Ovary (tissue), 10 donors: ENCODE measurements at places on chromosomes 1 and 21.
A peak's percentile ranks its signal among the peaks of the same experiment; 100 is the strongest.

- no peaks in the 10 kb centered on the region for H3K36me3 ChIP-seq
- no peaks in the 10 kb centered on the region for H3K27me3 ChIP-seq
- no peak overlapping the region for H3K27ac ChIP-seq
- peaks cover 4% of the 10 kb centered on the region for H3K4me1 ChIP-seq
- DNase-seq: no peak
- no peak overlapping the region for H3K4me3 ChIP-seq
Measured at GRCh38 chr21:27382404-27382803, 415.5 kb upstream of the ADAMTS5 start.

DNA sequence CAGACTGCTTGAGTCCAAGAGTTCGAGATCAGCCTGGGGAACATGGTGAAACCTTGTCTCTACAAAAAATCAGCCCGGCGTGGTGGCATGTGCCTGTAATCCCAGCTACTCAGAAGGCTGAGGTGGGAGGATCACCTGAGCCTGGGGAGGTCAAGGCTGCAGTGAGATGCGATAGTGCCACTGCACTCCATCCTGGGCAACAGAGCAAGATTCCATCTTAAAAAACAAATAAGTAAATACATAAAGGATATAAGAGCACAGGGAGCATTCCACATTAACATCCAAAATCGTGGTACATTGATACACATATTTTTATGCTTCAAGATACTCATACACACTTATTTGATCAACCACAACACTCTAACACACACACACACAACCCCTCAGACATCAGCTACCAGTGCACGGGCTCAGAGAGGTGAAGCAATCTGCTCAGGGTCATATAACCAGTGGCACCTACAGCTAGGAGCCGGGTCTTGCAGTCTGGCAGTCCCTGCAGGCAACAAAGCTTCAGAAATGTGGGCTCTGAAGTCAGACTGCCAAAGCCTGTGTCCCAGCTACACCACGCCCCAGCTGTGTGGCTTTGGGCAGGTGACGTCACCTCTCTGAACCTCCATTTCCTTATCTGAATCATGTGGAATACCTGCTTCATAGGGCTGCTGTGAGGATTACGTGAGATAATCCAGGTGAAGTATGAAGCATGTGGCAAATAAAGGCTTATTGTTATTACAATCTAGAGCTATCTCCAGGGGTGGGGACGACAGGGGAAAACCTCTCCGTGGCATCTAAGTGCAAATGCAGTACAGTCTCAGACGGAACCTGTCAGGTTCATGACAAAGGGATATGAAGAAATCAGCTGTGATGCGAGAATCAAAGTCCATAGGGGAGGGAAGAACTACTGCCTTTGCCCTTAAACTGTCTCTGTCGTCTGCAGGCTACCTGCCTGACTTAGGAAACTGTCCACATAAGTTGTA lies 4.8 kb upstream of the CRYBG2 start:
- no peaks in the 10 kb centered on the region for H3K27me3 ChIP-seq
- H3K27ac ChIP-seq: no peak overlapping the region
- no peak overlapping the region for H3K4me3 ChIP-seq
- DNase-seq: no peak
- H3K36me3 ChIP-seq: no peaks in the 10 kb centered on the region
- H3K4me1 ChIP-seq: peaks cover 2% of the 10 kb centered on the region

DNA sequence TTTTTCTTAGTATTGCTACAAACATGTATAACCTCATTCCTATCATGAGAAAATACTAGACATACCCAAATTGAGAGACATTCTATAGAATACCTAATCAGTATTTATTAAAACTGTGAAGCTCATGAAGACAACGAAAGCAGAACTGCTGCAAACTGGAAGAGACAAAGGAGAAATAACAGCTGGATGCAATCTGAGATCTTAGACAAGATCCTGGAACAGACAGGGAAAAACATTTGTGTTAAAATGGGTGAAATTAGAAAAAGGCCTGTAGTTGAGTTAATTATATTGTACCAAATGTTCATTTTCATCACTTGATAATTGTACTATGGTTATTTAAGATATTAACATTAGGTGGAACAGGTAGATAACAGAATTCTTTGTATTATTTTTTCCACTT lies 392.0 kb downstream of the PLPP3 start:
- H3K27ac ChIP-seq: no peak overlapping the region
- H3K36me3 ChIP-seq: no peaks in the 10 kb centered on the region

DNA sequence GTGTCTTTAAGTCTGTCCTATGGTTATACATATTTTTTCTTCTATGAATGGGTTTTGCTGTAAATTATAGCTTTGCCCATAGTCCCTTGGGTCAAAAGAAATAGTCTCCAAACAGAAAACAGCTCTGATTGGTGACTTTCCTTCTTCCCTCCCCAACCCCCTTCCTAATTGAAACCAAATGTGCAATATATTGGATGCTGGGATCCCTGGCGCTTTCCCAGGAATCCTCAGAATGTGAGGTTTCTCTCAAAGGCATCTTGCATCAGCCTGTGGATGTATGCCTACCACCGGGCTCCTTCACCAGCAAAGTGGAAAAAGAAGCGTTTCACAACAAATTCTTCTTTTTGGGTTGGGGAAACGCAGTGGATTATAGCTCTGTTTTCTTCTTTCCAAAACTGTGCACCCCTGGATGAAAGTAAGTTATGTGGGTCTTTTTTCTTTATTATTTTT lies at the start of gene DDR2:
TSS of gene DDR2 (plus strand) at position 248 of the 450 bp plus-strand sequence. CDS start 86,600 bp downstream, outside the sequence.
- H3K4me1 ChIP-seq: peaks cover 18% of the 10 kb centered on the region
- H3K27me3 ChIP-seq: no peaks in the 10 kb centered on the region
- H3K27ac ChIP-seq: peak within 1 kb of the TSS; percentile 76
- no peaks in the 10 kb centered on the region for H3K36me3 ChIP-seq
- peak; percentile 78 for DNase-seq
- H3K4me3 ChIP-seq: peak within 1 kb of the TSS; percentile 44

DNA sequence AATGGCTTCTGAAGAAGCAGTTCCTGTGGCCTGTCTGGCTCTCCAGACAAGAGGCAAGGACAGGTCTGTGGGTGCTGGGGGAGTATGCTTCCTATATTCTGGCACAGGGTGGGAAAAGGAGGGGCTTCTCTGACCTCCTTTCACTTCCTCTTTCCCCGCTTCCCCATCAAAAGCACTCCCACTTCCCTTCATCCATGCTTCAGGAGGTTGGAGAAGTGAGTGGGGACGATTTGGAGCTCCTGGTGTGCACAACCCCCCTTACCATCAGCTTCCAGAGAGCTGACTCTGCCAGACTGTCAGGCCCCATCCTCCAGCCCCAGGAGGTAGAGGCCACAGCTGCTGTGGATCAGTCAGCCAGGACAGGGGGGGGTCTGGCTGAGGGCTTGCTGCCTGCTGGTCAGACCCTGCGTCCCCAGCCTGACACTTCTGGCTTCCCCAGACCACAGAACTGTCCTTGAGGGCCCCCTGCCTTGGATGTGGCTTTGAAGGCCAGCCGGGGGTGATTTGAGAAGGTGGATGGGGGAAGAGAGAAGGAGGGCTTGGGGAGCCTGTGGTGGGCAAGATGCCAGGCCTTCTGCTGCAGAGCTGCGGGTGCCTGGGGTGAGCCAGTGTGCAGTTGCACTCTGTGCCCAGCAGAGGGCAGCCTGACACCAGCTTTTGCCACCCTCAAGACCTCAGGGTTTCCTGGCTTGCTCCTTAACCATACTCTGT lies 21.5 kb upstream of the TMEM222 start:
- DNase-seq: peak; percentile 88
- H3K36me3 ChIP-seq: no peaks in the 10 kb centered on the region
- H3K4me1 ChIP-seq: no peaks in the 10 kb centered on the region
- no peaks in the 10 kb centered on the region for H3K27me3 ChIP-seq
- peak overlapping the region; percentile 41 for H3K27ac ChIP-seq

GRCh38 chr1:244224487-244225430 lies 173.7 kb downstream of the ZBTB18 start:
- DNase-seq: no peak
- no peaks in the 10 kb centered on the region for H3K36me3 ChIP-seq
- H3K27me3 ChIP-seq: no peaks in the 10 kb centered on the region
- no peak overlapping the region for H3K27ac ChIP-seq
- no peak overlapping the region for H3K4me3 ChIP-seq

DNA sequence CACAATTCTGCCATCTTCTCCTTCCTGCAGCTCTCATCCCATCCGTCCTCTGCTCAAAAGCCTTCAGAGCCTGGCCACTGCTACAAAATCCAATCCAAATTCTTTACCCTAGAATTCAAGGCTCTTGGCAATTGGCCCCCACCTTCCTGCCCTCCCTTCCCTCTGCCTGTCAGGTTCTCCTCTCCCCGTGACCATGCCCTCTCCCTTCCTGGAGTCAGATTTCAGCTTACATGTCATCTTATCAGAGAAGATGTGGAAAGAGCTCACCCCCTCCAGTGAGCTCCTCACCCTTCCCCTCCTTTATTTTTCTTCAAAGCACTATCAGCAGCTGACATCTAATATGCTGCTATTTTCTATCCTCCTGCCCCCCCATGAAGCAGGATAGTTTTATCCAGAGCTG lies 86.9 kb downstream of the GRIK3 start:
- no peaks in the 10 kb centered on the region for H3K36me3 ChIP-seq
- H3K27me3 ChIP-seq: no peaks in the 10 kb centered on the region
- no peak overlapping the region for H3K27ac ChIP-seq

- no peak overlapping the region for H3K4me3 ChIP-seq
- no peaks in the 10 kb centered on the region for H3K36me3 ChIP-seq
- no peaks in the 10 kb centered on the region for H3K4me1 ChIP-seq
- H3K27me3 ChIP-seq: no peaks in the 10 kb centered on the region
- H3K27ac ChIP-seq: no peak overlapping the region
Measured at GRCh38 chr1:6414881-6415626, 4.7 kb downstream of the HES2 start.

- no peaks in the 10 kb centered on the region for H3K27me3 ChIP-seq
- H3K4me1 ChIP-seq: no peaks in the 10 kb centered on the region
- no peak overlapping the region for H3K27ac ChIP-seq
Measured at GRCh38 chr1:222970040-222970439, 155.2 kb downstream of the DISP1 start.

GRCh38 chr1:24111996-24112779 lies at the start of gene MYOM3:
MYOM3 (minus strand) TSS chr1:24112135; CDS start chr1:24108636, 3,499 bp downstream.
- H3K4me3 ChIP-seq: no peak within 1 kb of the TSS
- peak; percentile 73 for DNase-seq
- no peak within 1 kb of the TSS for H3K27ac ChIP-seq
- no peaks in the 10 kb centered on the region for H3K4me1 ChIP-seq
- H3K27me3 ChIP-seq: no peaks in the 10 kb centered on the region

- H3K36me3 ChIP-seq: no peaks in the 10 kb centered on the region
- DNase-seq: no peak
- no peaks in the 10 kb centered on the region for H3K4me1 ChIP-seq
Measured at GRCh38 chr1:202416641-202417040, 68.1 kb downstream of the PPP1R12B start.

GRCh38 chr21:27595716-27596115 lies 628.8 kb upstream of the ADAMTS5 start:
- no peak overlapping the region for H3K4me3 ChIP-seq
- DNase-seq: no peak
- no peaks in the 10 kb centered on the region for H3K36me3 ChIP-seq
- no peaks in the 10 kb centered on the region for H3K4me1 ChIP-seq
- H3K27ac ChIP-seq: no peak overlapping the region
- no peaks in the 10 kb centered on the region for H3K27me3 ChIP-seq

DNA sequence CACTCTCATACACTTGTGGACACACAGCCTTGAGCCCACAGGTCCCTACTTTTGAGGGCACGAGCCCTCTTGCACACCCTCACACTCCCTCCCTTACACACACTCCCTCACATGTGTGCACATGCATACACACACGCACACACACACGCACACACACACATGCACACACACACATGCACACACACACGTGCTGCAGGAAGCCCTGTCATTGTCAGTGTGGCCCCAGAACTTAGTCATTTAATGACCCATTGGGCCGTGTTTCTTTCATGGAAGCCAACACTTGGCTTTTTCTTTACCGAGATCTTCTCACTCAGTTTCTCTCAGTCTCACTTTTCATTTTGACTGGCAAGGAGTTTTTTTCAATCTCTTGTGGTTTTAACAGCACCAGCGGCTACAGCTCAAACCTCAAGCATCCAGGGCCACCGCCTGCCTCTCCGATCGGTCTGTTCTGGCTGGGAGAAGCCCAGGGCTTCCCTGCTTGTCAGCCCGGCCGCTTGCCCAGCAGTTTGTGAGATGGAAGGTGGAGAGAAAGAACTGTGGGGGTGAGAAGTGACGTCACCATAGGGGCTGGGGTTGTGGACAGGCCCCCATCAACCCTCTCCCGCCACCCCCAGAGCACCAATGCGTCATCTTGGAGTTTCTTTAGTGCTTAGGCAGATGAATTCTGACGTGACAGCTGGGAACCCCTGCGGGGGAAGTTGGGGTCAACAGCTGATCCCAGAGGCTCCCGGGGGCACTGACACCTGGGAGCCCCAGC lies 15.8 kb upstream of the TNFRSF8 start:
- H3K36me3 ChIP-seq: no peaks in the 10 kb centered on the region
- no peak for DNase-seq
- no peak overlapping the region for H3K27ac ChIP-seq

DNA sequence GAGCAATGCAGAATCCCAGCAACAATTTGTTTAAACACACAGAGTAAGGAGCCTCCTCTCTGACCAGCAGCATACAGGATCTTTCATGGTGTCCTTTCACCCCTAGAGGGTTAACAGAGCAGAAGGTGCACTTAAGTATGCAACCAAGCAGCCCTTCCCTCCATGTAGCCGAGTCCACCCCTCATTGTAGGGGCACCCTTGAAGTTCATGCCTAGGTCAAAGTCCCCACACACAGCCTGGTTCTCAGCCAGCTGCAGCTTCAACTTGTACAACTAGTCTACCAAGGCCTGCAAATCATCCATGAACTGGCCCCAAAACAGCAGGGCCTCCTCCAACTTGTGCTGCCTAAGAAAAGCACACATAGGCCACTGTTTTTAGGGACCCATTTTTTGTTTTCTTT lies 7.0 kb upstream of the BMP8B start:
- no peaks in the 10 kb centered on the region for H3K4me1 ChIP-seq
- no peaks in the 10 kb centered on the region for H3K36me3 ChIP-seq
- no peak overlapping the region for H3K27ac ChIP-seq
- no peaks in the 10 kb centered on the region for H3K27me3 ChIP-seq
- H3K4me3 ChIP-seq: no peak overlapping the region

GRCh38 chr1:31736675-31737074 lies 27.5 kb downstream of the ADGRB2 start:
- no peaks in the 10 kb centered on the region for H3K27me3 ChIP-seq
- no peaks in the 10 kb centered on the region for H3K36me3 ChIP-seq
- H3K4me1 ChIP-seq: no peaks in the 10 kb centered on the region
- H3K4me3 ChIP-seq: no peak overlapping the region

DNA sequence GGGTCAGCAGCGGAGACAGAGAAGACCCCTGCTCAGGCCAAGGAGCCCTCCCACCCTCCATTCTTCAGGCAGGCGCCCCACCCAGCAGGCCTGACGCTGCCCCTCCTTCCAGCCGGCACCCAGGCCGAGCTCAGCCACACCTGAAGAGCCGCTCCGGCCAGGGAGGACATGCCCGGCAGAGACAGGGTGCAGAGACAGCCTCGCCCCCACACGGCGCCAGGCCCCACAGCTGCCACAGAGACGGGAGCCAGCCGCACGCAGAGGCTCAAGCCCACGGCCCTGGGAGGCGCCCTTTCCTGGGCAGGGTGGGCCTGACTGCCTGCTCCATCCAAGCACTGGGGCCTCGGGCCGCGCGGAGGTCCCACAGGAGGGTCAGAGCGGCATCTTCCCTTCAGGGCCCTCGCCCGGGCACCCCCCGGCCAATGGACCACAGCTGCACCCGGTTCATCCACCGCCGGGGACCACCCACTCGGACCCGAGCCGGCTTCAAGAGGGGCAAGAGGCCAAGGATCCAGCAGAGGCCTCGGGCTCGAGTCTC lies 5.2 kb downstream of the TTLL10 start:
- no peak overlapping the region for H3K4me3 ChIP-seq
- DNase-seq: no peak
- no peaks in the 10 kb centered on the region for H3K27me3 ChIP-seq
- no peaks in the 10 kb centered on the region for H3K4me1 ChIP-seq

GRCh38 chr1:115338457-115338820 lies 390 bp upstream of the NGF start:
- H3K27ac ChIP-seq: peak overlapping the region; percentile 16
- no peaks in the 10 kb centered on the region for H3K36me3 ChIP-seq
- no peak for DNase-seq
- H3K4me1 ChIP-seq: peaks cover 21% of the 10 kb centered on the region
- H3K4me3 ChIP-seq: peak overlapping the region; percentile 84
- H3K27me3 ChIP-seq: no peaks in the 10 kb centered on the region
